ENCODE measurements at places on chromosomes 2 and 18. TPM values are rescaled to one million over a fixed set of nuclear protein-coding genes. Genes with fewer than 3 reads are reported as not detected.

Gene TUBA4B
- total RNA-seq: 0.16 TPM

Gene MAPK4
- total RNA-seq: 0.15 TPM

Gene STK17B
- 14.9 TPM for total RNA-seq

Gene IL1R2
- 1.0 TPM for total RNA-seq

Gene SERPINB2
- total RNA-seq: 0.11 TPM

Gene KATNAL2
- total RNA-seq: 2.6 TPM

Gene CNDP2
- total RNA-seq: 90.2 TPM

Gene KIF1A
- 0.84 TPM for total RNA-seq

Gene DNAH6
- 0.01 TPM for total RNA-seq

Gene SANBR
- total RNA-seq: 10.3 TPM

Gene CCDC178
- not detected for total RNA-seq

Gene RETREG2
- 76.0 TPM for total RNA-seq

Gene PID1
- 4.3 TPM for total RNA-seq

Gene EVA1A
- 7.7 TPM for total RNA-seq

Gene C2orf66
- total RNA-seq: not detected

Gene IL1RL1
- total RNA-seq: 1.3 TPM

Gene SPP2
- total RNA-seq: not detected

Gene ATG4B
- 61.0 TPM for total RNA-seq

Data from A549 treated with dexamethasone at 1 μM for 4 hours (cell line).